ENCODE measurements at places on chromosomes 1 and 21.

GRCh38 chr1:82044111-82044510 lies 243.4 kb downstream of the ADGRL2 start:
- DNase-seq, result no peak

- no peak for DNase-seq
These were observed 261.6 kb downstream of the PLPP3 start for GRCh38 chr1:56317722-56318121.

DNA sequence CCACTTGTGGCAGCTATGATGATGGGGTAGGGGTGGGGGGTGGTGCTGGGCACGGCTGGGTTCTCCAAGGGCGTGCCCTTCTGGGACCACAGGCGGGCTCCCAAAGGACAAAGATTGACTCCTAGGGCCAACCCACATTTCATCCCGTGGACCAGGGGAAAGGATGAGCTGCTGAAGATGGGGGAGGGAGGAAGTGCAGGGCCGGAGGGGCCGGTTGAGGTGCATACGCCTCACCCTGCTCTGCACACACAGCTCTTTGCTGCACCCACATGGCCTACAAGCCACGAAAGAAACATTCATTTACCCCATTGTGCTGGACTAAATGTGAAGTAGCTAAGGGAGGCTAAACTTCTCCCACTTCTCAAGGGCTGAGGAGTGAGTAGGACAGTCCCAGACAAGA lies 34.2 kb upstream of the GNPAT start:
- DNase-seq, result no peak

GRCh38 chr1:82064691-82065090 lies 264.0 kb downstream of the ADGRL2 start:
- DNase-seq, result no peak

DNA sequence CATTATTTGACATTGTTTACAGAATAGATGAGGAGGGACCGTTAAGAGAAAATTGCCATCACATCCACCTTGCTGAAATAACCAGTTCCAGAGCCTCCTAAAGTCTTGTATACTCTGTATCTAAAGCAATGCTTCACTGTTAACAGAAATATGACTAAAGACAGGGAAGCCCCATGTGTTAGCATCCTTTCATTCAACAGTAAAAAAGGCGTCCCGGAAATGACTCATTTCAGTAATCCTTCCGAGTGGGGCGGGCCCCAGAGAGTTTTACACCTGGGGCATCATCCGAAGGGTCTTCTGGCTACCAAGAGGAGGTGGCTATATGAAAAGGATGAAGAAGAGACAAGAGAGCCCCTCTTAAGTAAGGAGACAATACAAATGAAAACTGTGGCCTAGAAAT lies 227.2 kb downstream of the SLC45A1 start:
- DNase-seq, result no peak

DNA sequence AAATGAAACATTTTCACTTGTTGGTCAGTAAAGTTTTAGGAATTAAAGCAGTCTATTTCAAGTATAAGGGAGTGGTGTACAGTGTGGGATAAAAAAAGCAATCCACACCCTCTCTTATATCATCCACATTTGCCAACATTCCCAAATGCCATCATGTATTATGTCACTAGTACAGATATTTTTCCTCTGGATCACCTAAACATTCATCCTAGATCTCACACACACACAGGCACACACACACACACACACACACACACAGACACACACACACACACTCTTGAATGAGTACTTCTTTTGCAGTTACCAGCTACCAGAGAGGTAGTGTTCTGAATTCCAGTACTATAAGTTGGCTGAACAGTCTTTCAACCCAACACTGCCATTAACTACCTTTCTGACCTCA lies 1369.1 kb upstream of the ADGRL4 start:
- no peak for DNase-seq
